Substantia nigra (tissue), 51 donors: ENCODE measurements at places on chromosomes 2 and 18.
A peak's percentile ranks its signal among the peaks of the same experiment; 100 is the strongest.

DNA sequence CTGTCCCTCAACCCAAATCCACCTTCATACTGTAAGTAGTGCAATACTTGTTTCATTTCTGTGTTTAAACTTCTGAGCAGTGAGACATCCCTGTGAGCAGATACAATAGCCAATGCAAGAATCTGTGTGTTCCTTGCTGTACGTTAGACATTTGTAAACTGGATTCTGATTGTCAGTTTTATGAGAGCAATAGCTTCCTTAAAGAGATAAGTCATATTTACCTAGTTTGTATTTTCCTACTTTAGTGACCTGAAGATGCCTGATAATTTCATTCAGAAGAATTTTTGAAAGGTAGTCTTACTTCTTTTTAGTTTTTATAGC is 90.7 kb downstream of the DPP4 start:
- DNase-seq, result no peak

GRCh38 chr2:96715658-96716057 is 24.2 kb downstream of the LMAN2L start:
- DNase-seq, result no peak

DNA sequence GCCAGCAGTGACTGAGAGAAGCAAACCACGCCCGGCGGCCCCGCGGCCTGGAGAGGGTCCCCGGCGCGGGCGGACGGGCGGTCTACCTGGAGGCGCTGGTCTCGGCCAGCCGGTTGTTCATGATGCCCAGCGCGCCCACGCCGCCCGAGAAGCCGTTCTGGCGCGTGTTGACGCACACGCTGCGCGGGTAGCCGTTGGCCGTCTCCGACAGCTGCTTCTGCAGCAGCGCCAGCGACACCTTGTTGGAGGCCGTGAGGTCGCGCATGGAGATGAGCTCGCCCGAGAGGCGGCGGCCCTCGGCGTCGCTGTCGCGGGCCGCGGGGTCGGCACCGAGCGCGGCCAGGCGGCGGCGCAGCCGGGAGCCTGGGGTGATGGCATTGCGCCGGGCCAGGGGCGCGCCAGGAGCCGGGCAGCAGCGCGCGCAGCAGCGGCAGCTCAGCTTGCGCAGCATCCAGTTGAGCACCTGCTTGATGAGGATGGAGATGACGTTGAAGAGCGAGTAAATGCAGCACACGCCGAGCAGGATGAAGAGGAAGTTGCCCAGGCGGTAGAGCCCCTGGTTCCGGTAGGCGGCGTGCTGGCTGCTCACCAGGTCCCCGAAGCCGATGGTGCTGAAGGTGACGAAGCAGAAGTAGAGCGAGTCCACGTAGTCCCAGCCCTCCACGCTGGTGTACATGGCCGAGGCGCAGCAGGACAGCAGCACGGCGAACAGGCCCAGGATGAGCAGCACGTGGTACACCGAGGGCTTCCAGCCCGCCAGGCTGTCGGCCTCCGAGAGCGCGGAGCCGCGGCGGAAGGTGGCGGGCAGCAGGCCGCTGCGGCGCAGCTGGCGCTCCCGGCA is 118.1 kb downstream of the MSH2 start:
- peak; percentile 30 for DNase-seq

DNA sequence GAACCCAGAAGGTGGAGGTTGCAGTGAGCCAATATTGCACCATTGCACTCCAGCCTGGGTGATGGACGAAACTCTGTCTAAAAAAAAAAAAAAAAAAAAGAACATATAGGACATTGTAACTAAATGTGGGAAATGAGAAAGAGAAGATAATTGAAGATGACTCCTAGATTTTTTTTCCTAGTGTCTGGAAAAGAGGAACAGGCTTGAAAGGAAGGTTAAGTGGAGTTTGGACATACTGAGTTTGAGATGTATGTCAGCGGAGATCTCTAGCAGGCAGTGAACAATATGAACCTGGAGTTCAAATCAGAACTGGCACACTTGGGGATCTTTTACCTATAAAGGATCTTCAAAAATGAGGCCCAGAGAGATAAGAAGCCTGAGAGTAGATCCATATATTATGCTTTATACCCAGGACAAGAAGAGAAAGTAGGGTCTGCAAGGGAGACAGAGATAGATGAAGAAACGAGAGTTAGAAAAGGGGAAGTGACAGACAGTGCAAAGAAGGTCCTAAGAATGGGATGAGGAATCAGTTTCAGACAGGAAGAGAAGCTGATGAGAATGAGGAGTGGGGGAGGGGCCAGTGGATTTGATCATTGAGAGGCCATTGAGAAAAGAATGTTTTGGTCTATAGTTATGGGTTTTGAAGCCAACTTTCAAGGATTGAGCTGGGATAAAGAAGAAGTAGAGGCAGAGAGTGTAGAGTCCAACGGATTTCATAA is 46.9 kb upstream of the CD28 start:
- no peak for DNase-seq

DNA sequence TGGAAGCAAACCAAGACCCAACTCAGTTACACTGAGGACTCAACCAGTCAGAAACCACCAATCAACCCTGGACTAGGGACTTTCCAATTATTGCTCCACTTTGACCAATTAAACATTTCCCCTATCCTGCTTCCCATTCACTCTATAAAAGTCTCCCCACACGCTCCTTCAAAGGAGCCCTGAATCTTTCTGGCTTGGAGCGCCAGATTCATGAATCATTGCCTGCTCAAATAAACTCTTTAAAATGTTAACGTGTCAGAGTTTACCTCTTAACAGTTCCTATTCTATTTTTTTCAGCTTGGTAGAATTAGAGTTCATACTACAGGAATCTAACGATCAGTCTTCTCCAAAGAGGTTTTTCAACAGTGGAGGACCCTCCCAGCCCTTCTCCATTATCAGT is 20.7 kb upstream of the SULT1C2 start:
- no peak for DNase-seq

GRCh38 chr18:76823161-76823538 is 793 bp downstream of the ZNF236 start:
- DNase-seq, result no peak

DNA sequence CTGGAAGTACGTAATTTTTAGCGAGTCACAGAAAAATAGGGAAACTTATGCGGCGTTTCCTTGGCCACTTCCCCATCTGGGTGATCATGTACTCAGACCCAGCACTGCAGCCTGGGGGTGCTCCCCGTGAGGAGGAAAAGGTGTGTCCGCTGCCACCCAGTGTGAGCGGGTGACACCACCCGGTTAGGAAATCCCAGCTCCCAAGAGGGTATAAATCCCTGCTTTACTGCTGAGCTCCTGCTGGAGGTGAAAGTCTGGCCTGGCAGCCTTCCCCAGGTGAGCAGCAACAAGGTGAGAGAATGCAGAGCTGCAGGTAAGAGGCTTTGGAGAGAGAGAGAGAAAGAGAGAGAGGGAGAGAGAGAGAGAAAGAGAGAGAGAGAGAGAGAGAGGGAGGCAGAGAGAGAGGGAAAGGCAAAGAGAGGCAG is at the start of gene IL1R2:
TSS of gene IL1R2 (plus strand) at position 240 of the 425 bp plus-strand sequence. CDS start 16,616 bp downstream, outside the sequence.
- DNase-seq, result no peak

DNA sequence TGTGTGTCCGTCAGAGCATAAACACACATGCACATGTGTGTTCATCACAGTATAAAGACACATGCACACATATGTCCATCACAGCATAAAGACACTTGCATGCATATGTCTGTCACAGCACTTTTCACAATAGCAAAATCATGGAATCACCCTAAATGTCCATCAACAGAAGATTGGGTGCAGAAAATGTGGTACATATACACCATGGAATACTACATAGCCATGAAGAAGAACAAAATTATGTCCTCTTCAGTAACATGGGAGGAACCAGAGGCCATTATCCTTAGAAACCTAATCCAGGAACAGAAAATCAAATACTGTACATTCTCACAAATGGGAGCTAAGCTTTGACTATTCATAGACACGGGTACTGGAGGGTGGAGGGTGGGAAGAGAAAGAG is 732.2 kb downstream of the GALR1 start:
- DNase-seq, result no peak

DNA sequence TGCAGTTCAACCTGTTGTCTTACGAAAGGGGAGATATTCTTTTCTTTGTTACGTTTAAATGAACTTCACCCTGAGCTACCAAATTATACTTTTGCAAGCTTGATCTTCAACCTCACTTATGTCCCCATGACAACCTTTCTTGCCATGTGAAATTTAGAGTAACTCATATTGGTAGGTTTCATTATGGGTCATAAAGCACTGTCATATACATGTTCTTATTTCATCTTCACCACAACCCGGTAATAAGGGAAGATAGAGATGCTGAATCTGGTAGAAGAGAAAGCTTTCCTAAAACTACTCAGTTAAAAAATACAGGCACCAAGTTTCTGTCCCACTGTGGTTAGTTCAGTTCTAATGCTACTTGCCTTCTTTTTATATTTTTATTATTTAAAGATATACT is 208.5 kb upstream of the NRP2 start:
- DNase-seq, result no peak
